ENCODE measurements at places on chromosomes 3 and 15.

DNA sequence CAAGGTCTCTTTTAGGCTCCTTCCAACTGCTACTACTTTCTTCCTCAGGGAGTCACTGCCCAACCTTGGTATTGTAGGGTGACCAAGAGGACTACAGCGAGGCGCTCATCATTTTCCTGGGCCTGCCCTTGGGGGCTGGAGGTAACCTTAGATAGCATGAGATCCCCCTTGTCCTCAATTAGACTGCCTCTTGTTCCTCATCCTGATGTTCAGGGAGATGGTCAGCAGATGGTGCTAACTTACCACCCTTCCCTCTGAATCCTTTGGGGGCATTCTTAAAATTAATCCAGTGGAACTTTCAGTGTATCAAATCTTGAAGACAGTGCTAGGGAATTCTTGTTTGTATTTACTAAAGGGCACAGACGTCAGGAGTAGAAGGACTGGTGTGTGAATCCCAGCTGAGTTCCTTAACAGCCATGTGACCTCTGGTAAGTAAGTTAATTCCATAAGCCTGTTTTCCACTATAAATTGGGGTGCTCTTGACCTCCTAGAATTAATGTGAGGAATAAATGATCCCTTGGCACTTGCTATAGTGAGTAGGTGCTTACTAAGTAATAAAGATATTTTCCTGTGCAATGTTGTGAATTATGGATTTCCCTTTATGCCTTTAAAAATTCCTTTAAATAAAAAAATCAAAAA lies 4.1 kb upstream of the CLPX start:
- peak; percentile 16 for DNase-seq

GRCh38 chr3:190809351-190809750 lies 53.1 kb downstream of the GMNC start:
- DNase-seq, result no peak

DNA sequence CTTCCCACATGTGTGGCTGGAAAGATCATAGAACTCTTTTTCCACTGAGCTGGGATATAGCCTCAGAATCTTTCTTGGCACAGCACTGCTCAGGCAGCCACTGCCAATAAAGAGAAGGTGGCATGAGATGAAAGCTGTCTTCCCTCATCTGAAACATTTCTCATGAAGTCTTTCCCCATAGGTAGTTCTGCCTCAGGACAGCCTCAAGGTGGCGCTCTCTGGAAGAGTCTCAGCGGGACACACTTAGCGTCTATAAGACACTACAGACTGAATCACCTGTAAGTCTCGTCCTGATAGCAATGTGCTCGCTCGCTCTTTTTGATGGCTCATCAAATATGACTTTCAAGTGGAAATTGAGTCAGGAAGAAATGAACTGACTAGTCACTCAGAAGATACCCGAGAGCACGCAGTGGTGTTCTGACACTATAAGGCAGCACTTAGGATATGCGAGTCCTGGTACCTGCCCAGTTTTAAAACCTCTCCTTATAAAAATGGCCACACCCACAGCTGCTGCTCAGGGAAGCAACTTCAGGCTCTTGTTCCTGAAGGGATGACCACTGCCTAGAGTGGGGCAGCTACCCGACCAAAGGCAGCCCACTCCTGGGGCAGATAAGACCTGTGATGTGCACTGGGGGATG lies 269.5 kb downstream of the SUCLG2 start:
- peak; percentile 45 for DNase-seq

DNA sequence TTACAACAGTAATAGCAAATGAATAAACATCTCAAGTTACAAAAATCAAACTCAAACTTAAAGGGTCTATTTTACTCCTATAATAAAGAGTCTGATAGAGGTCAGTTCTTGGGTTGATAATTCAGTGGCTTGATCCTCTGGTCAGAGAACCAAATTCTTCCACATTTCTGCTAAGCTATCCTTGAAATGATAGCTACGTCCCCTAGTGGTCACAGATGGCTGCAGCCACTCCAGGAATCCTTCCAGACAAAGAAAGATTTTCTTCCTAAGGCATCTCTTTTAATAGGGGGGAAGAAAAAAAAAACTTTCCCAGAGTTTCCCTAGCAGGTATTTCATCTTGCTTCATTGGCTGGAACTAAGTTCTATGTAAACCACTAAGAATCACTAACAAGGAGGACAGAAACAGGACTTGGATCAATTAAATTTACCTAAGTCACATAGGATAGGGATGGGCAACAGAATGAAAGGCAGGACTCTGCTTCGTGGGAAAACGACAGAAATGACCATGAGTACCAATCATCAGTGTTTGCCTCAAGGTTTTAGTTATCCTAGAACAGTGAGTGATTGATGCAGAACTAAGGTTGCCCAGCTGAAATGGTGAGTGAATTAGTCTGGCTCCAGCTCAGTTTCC lies 160.7 kb downstream of the STAC start:
- DNase-seq, result no peak

GRCh38 chr3:112498914-112499711 lies at the start of gene BTLA:
BTLA (minus strand) TSS chr3:112499472; CDS start chr3:112499358, 114 bp downstream.
- peak; percentile 36 for DNase-seq

GRCh38 chr15:48570822-48571221 lies 74.7 kb downstream of the FBN1 start:
- DNase-seq, result no peak

DNA sequence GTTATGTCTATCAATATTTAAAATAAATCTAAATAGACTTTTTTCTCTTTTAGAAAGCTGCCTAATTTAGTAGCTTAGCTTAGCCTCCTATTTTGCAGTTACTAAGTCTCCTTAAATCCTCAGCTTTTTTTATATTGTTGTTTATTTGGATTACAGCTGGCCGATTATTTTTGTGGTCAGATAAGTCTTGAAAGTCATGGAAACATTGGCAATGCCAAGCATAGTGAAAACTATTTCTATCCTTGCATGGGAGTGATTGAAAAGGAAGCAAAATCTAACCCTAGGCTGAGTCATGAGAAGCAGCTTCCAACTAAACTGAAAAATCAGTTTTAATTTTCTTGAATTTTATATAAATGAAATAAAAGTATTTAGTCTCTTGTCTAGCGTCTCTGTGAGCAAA lies 1063.0 kb upstream of the GBE1 start:
- no peak for DNase-seq

- no peak for DNase-seq
These were observed 5.7 kb downstream of the KLHL40 start for GRCh38 chr3:42690766-42691680.

GRCh38 chr3:169420429-169420828 lies 243.1 kb downstream of the MECOM start:
- no peak for DNase-seq

GRCh38 chr3:15347063-15347736 lies 14.8 kb upstream of the SH3BP5 start:
- no peak for DNase-seq

GRCh38 chr3:13715167-13715954 lies 164.5 kb downstream of the WNT7A start:
- no peak for DNase-seq

DNA sequence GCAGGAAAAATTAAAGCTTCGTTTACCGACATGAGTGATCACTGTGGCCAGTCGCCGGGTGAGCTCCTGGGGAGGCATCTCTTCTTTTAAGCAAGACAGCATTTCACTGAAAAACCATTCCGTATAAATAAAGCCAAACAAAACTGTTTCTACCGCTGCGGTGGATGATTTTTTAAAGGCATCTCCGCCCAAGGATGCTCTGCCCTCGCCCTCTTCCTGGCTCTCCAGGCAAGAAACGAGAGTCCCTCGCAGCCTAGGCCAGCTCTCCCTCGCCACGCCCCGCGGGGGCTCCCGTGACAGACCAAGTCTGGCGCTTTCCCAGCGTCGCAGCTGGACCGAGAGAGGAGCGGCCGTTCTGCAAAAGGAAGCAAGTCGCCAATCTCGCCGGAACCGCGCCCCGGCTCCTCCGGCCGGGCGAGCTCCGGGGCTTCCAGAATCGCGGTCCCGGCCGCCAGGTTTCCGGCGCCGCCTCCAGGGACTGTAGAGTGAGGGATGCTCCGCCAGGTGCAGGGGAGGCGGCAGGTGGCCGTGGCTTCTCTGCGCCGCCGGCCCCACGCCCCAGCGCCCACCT lies 458 bp downstream of the MCF2L2 start:
- DNase-seq, result peak; percentile 30

GRCh38 chr3:154872074-154872473 lies 208.0 kb upstream of the MME start:
- no peak for DNase-seq

GRCh38 chr3:10366651-10367101 lies 45.8 kb upstream of the SEC13 start:
- DNase-seq, result peak; percentile 59

GRCh38 chr15:101342056-101342455 lies 47.0 kb upstream of the SNRPA1 start:
- no peak for DNase-seq

DNA sequence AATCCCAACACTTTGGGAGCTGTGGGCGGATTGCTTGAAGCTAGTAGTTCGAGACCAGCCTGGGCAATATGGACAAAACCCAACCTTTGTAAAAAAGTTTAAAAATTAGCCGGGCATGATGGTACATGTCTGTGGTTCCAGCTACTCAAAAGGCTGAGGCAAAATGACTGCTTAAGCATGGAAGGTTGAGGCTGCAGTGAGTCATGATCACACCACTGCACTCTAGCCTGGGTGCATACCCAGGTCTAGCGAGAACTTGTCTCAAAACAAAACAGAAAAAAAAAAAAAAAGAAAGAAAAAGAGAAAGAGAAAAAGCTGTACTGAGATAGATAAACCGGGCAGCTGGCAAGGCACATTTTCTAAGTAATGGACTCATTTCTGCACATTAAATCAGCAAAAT lies 10.6 kb downstream of the ARPP19 start:
- peak; percentile 72 for DNase-seq

Data from stimulated activated CD4-positive, alpha-beta T cell treated with anti-CD3 and anti-CD28 coated beads, Interleukin-4, amount 100 ng/mL, for 24 hours (primary cell).